Prostate gland (tissue), 2 donors: ENCODE measurements at places on chromosomes 16 and 17. TPM values are rescaled to one million over a fixed set of nuclear protein-coding genes. Genes with fewer than 3 reads are reported as not detected.

DNA sequence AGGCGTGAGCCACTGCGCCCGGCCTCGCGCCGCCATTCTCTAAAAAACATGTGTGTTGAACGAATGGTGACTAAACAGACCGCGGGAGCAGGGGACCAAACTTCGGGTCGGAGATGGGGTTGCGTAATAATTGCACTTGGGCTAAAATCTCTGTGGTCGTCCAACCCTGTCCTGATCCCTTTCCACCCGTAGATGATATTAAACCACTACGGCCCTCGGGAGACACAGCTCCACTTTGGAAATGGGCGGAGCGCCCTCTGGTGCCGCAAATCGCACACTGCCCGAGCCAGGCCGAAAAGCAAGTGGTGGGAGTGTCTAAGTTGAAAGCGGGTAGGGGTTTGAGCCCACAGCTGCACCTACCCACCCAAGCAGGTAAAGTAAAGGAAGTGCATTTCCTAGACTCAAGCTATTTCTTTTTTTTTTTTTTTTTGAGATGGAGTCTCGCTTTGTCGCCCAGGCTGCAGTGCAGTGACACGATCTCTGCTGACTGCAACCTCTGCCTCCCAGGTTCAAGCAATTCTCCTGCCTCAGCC, 17.0 kb downstream of the CAVIN1 start:
- H3K4me3 ChIP-seq, result no peak overlapping the region
- DNase-seq, result peak; percentile 74
- no peaks in the 10 kb centered on the region for H3K27me3 ChIP-seq
- peaks cover 11% of the 10 kb centered on the region for H3K36me3 ChIP-seq
- peaks cover 18% of the 10 kb centered on the region for H3K4me1 ChIP-seq

The MAP3K3 gene
- total RNA-seq, result 44.0 TPM

The VAT1L gene
- total RNA-seq, result 4.4 TPM

The KRT33A gene
- total RNA-seq, result not detected

- no peaks in the 10 kb centered on the region for H3K4me1 ChIP-seq
- no peak overlapping the region for H3K27ac ChIP-seq
- DNase-seq, result no peak
- no peaks in the 10 kb centered on the region for H3K27me3 ChIP-seq
- H3K36me3 ChIP-seq, result no peaks in the 10 kb centered on the region
- H3K4me3 ChIP-seq, result no peak overlapping the region
These were observed 14.8 kb downstream of the TAC4 start for GRCh38 chr17:49832840-49833599.

DNA sequence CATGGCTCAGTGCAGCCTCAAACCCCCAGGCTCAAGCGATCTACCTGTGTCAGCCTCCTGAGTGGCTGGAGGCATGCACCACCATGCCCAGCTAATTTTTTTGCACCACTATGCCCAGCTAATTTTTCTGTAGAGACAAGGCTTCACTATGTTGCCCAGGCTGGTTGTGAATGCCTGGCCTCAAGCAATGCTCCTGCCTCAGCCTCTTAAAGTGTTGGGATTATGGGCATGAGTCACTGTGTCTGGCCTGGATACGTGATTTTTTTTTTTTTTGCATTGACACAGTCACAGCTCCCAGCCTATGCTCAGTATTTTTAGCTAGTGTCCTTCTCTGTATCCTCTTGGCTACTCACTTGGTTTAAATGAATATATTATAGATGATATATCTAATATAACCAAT, 377.0 kb upstream of the TNRC6C start:
- no peaks in the 10 kb centered on the region for H3K27me3 ChIP-seq
- H3K27ac ChIP-seq, result no peak overlapping the region
- H3K4me3 ChIP-seq, result no peak overlapping the region
- H3K36me3 ChIP-seq, result no peaks in the 10 kb centered on the region
- no peak for DNase-seq

- no peak for DNase-seq
- peaks cover 8% of the 10 kb centered on the region for H3K4me1 ChIP-seq
- H3K27ac ChIP-seq, result peak overlapping the region; percentile 60
- no peaks in the 10 kb centered on the region for H3K27me3 ChIP-seq
These were observed 642 bp downstream of the ZNF205 start for GRCh38 chr16:3112881-3113574.

- H3K4me3 ChIP-seq, result no peak overlapping the region
- no peaks in the 10 kb centered on the region for H3K4me1 ChIP-seq
- DNase-seq, result no peak
- H3K27me3 ChIP-seq, result no peaks in the 10 kb centered on the region
These were observed 3.4 kb downstream of the B9D1 start for GRCh38 chr17:19359151-19359550.

The CLEC10A gene
- 0.55 TPM for total RNA-seq

The GINS3 gene
- 5.1 TPM for total RNA-seq
